Large intestine (tissue), 12 donors: ENCODE measurements at places on chromosomes 3 and 15.
A peak's percentile ranks its signal among the peaks of the same experiment; 100 is the strongest.

DNA sequence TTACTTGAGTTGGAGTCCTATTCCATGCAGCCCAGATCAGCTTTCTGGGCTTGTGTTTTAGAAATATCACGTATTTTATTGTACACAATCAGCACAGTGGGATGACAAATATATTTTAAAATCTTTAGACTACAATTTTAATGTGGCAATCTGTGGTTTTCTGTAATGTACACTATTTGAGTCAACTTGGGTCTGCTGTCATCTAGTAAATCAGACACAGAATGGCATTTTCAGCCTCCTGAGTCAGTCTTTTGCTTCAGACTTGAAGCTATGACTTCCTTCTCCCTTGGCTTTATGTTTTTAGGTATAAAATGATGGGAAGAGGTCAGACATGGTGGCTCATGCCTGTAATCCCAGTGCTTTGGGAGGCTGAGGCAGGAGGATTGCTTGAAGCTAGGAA lies 232.1 kb downstream of the NECTIN3 start:
- DNase-seq = no peak

DNA sequence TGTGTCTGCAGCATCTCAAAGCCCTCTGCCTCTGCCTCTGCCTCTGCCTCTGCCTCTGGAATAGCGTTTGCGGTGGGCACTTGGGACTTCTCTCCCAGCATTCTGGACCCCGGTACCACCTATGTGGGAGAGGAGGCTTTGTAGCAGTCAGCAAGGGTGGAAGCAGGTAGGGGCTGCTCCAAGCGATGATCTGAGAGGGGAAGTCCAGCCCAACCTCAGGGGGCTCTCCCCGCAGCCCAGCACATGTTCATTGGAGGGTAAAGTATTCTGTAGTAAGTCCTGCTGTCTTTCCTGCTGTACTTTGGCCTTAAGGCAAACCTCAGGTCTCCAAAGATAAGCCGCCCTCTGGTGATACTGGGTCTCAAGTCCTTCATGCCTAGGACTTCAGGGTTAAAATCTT lies 68.6 kb downstream of the FAM174B start:
- DNase-seq = peak; percentile 42

DNA sequence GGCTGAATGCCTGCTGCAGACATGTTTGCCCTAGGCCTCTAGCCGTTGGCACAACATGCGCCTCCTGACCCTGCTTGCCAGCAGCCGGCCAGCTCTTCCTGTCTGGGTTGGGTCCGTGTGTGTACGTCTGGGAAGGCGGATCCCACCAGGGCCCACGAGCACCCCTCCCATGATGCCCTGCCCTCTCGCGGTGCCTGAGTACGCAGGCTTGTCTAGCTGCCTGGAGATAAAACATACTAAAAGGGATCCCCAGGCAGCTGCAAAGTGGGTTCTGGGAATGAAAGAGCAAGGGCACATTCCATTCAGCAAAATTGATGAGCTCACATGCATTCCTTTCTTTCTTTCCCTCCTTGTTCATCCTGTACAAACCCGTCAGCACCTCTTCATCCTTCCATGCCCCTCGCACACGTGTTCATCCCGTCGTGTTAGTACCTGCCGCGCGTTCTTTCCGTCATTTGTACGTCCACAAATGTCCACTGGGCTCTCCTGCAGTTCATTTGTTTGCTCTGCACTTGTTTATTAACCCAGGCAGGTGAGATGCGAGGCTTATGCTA lies 74.3 kb downstream of the FBLN2 start:
- peak; percentile 23 for DNase-seq

DNA sequence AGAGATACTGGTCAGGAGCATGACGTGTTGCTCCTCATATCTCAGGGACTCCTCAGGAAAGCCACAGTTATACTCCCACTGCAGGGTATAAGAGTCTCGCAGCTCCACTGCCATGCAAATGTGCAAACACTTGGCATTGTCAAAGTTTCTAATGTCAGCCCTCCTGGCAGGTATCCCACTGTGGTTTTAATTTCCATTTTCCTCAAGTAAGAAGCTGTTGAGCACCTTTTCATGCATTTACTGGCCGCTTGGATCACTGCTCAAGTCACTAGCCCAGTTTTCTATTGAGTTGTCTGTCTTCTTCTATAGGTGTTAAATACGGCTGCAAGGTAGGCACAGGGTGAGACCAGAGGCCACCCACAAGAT lies 41.9 kb upstream of the GRIP2 start:
- no peak for DNase-seq

DNA sequence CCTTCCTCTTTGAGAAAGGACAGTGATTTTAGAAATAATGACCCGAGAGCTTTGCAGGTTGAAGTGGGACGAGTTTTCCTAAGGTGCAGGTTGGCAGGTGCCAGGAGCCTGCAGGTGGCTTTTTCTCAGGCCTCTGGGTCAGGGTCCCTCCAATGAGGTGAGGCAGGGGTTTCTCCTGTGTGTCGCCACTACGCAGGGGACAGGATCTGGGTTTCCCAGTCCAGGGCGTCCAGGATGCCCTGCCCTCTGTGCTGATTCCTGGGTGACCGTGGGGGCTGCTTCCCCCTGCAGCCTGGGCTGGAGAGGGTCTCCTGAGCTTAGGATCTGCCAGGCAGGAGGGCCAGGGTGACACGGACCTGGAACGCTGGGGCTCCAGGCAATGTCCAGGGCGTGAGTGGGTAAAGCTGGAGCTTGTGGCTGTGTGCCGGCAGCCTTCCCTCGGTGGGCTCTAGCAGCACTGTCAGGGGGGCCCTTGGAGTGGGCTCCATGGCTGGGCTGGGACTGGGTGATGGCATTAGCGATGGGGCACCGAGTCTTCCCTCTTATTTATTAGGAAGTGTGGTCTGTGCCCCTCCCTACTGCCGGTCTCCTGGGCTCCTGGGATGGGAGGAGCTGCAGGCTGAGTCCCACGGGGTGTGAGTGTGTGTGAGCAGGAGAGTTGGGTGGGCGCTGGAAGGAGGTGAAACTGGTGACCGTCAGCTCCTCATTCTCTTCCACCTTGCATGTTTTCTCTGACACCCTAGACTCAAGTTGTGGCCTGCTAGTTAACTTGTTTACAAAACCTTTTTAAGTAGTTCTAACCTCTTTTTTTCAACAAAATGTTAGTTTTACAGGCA lies 1.8 kb downstream of the APBA2 start:
- DNase-seq = no peak
